Muscle of leg (tissue), 16 donors: ENCODE measurements at places on chromosomes 12 and 14. TPM values are rescaled to one million over a fixed set of nuclear protein-coding genes. Genes with fewer than 3 reads are reported as not detected.

Gene ASPG
- 0.71 TPM for total RNA-seq

Gene IL31
- not detected for total RNA-seq

Gene TAS2R31
- total RNA-seq: 5.5 TPM

Gene RNFT2
- total RNA-seq: 1.3 TPM

Gene GPR162
- 11.3 TPM for total RNA-seq

Gene OTOGL
- 0.40 TPM for total RNA-seq

Gene HOXC11
- 2.9 TPM for total RNA-seq

DNA sequence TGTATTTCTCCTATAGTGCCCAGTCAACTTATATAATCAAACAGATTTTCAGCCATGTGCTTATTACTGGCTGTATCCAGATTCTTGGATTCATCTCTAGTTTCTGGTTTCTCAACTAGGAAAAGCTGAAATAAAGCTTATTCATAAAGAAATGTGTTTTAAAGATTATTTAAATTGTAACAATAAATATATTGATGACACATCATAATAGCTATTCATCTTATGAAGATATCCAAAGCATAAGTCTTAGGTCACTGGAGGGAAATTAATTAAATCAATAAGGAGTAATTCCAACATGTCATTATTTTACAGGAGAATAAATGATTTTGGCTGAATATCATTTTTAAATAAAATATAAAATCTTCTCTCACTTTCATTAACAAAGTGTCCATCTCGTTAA is 32.1 kb upstream of the KRR1 start:
- DNase-seq: no peak

DNA sequence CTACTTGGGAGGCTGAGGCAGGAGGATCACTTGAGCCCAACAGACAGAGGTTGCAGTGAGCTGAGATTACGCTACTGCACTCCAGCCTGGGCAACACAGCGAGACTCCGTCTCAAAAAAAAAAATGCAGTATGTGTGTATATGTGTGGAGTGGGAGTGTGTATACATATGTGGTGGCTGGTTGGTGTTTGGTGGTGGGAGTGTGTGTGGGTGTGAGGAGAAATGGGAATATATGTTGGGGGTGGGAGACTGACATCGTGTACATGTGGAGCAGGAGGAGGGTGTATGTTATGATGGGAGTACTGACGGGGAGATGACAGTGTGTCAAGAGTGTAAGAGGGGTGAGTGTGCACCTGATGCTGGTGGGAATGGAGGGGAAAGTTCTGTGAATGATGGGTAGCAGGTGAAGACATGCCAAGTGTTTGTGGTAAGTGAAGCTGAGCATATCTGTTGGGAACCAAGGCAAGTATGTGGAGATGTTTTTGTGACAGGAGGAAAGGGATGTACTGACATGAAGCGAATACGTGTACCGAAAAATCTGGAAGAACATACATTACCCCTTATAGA is 4.2 kb downstream of the PNMA1 start:
- DNase-seq: no peak

DNA sequence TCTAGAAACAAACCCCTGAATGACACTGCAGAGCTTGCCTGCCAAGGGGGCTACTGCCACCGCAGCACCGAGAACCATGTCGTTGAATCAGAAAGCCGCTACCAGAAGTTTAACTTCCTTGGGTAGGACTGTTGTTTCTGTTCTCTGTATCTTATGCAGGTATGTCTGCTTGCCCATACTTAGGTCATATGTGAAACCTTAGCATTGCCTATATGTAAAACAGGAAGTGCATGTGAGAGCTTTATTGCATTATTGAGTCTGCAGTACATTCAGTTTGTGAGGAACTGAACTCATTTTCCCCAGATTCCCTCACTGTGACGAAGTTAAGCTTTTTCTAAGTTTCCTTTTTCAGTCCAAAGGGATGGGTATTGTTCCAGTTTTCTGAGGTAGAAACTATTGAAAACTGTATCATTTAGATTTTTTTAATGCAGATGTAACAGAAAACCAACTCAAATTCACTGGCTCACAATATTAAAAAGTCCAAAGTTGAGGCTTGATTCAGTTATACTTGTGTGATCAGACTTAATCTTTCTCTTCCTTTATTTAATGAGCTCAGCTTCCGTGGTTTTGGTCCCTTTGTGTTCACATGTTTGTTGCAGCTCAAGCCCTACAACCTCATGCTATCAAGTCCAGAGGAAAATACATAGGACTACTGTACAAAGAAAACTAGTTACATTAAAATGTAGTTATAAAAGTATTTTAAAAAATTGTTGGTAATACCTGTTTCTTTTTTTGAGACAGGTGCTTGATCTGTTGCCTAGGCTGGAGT is 6.9 kb downstream of the FBXO34 start:
- no peak for DNase-seq

DNA sequence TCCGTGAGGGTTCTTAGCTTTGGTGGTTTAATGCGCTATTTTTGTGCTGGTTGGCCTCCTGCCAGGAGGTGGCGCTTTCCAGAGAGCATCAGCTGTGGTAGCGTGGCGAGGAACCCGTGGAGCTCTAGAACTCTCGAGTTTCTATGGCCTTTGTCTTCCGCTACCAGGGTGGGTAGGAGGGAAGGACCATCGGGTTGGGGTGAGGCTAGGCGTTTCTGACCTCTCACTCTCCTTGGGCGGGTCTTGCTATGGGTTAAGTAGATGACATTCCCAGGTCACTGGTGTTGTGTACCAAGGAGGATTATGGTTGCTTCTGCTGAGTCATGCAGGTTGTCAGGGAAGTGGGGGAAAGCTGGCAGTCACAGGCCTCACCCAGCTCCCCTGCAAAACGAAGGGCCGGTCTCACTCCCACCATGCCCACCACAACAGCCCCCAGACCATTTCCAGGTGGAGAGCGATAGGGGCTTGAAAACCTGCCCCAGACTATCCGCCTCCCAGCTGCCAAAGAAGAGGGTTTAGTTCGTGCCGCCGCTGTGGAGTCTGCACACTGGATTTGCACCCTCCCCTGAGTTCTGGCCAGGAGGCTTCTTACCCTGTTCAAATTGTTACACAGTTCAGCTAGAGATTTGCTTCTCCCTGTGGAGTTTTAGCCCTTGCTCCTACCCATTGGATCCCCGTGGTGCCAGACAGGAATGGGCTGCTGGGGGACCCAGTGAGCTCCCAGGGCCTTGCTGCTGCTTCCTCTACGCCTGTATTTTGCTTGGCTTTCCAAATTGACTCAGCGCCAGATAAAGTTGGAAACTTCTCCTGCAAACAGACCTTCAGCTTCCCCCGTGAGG is 21.9 kb downstream of the RNFT2 start:
- peak; percentile 70 for DNase-seq

GRCh38 chr14:87179936-87180335 is 813.0 kb downstream of the GALC start:
- DNase-seq: no peak

DNA sequence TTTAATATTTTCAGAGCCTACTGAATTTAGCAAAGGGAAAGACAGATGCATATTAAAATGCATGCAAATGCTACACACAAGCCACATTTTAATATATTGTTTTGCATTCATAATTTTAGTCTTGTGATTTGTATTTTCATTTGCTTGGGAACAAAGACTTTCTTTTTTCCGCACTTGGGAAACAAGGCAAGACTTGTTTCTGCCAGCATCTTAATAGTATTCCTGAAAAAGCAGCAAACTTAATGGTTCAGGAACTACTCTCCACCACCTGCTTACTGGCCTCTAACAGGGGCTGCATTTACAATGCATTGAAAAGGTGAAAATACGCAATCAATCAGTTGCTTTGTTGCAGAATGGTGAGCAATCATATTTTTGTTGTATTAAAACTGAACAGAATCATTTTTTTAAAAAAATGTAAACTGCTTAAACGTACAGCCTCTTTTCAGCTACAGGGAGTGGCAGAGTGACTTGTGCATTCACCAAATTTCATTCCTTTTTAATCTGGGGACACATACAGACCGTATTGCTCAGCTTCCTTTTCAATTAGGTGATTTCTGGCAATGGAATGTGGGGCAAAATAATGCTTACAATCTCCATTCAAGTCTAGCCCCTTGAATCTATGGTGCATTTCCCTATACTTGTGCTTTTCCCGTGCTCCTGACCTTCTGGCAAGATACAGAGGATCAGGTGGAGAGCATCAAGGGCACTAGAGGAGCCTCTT is 144.1 kb upstream of the BTG1 start:
- no peak for DNase-seq

- no peak for DNase-seq
Measured at GRCh38 chr12:6688543-6688998, 604 bp downstream of the ZNF384 start.

GRCh38 chr14:69922198-69922597 is 43.0 kb downstream of the SMOC1 start:
- no peak for DNase-seq

DNA sequence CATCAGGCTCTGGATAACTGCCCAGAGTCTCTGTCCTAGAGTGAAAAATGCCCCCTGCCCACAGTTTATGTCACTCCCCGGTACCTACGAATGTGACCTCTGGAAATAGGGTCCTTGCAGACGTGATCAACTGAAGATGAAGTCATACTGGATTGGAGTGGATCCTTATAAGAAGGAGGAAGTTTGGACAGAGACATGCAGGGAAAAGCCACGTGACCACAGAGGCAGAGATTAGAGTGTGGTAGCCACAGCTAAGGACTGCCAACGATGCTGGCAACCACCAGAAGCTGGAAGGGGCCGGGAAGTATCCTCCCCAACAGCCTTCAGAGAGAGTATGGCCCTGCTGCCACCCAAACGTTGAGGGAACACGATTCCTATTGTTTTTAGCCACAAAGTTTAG is 101.2 kb upstream of the NCOR2 start:
- no peak for DNase-seq

DNA sequence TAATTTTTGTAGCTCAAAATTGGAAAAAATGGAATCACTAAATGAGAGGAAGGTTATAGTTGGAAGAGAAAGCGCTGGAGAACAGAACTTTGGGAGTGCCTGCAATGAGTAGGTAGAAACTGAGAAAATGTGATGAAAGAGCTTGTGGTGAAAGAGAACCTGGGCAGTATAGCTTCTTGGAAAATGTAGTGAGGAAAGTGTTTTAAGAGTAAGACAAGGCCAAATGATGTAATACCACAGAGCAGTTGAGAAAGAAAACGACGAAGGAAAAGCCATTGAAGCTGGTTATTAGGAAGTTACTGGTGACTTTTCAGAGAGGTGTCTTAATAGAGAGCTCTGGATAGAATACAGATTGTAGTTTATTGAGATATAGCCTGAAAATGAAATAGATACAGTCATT is 255.3 kb downstream of the AEBP2 start:
- no peak for DNase-seq
